ENCODE measurements at places on chromosomes 5 and 9.

DNA sequence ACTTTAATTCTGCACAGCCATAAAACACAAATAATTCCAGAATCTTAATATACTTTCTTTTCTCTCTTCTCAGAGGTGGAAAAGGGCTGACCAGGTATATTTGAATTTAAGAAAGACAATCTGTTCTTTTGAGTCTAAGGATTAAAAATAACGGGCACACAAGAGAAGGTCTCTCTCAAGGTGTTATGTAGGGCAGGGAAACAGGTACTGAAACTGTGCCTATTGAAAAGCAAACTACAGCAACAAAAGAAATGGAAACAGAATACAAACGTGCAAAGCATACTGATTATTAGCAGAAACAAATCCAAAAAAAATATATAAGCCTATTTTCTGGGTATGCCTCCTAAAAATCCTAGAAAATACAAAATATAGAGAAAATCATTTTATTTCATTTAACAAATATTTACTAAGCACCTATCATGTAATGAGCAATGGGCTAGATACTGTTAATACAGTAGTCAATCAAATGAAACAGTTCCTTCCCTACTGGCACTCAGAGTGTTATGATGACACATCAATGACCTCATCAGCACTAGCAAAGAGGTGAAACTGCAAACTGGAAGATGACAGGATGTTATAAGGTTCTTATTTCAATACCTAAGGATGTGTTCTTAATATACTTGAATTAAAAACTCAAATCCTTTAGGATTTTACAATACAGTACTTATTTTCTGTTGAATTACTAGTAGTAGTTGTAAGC, 87.7 kb downstream of the AUH start:
- no peak for DNase-seq

- DNase-seq, result no peak
Measured at GRCh38 chr5:54725391-54726280, 208.1 kb downstream of the SNX18 start.

DNA sequence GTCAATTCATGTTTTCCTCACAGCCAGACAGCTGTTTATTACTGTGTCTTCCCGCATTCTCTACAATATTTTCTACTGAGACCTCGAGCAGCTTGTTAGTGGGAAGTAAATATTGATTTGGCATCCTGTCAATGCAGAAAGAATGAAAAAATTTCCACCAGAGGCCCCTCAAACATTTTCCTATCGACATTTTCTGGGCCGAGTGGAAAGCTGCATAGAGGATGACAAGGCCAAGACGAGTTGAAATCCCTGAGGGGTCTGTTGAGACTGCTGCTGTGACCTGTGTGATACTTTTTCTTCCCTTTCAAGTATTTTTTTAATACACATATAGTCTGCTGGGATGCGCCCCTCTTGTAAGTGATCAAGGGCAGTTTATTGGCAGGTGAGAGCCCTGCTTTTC, 91.4 kb upstream of the SH3GL2 start:
- DNase-seq, result no peak

DNA sequence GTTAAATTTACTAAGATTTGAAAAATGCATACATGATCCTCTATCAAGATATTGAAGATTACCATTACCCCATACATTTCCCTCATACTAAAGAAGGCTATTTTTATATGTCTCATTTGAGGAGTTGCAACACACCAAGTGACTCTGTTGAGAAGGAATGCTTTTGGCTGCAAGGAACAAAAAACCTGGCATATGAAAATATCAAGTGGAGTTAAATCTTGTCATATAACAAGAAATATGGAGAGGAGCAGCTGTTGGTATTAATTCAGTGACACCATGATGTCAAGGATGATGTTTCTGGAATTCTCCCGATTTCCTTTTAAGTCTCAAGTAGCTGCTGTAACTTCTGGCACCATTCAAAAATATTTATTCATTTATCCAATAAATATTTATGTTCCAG, 193.8 kb downstream of the CSNK1G3 start:
- no peak for DNase-seq

- no peak for DNase-seq
Measured at GRCh38 chr9:120626512-120626911, 46.5 kb upstream of the CDK5RAP2 start.

DNA sequence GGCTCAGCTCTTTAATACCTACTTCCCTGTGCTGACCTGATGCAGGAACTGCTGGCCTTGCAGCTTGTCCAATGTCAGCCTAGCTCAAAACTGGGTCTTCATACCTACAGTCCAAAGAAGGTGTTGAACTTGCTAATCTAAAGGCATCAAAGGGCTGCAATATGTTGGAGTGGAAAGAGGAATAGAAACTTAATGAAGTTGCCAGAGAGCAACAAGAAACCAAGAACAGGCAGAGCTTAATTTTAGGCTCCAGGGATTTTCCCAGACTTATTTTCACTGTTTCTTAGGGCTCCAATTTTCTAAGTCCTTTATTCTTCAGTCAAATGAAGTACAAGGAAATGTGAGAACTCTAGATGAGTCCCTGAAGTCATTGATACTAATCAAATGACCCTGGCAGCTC, 17.6 kb upstream of the ERCC6L2 start:
- no peak for DNase-seq

GRCh38 chr9:31135567-31135966, 1248.9 kb upstream of the ACO1 start:
- no peak for DNase-seq

DNA sequence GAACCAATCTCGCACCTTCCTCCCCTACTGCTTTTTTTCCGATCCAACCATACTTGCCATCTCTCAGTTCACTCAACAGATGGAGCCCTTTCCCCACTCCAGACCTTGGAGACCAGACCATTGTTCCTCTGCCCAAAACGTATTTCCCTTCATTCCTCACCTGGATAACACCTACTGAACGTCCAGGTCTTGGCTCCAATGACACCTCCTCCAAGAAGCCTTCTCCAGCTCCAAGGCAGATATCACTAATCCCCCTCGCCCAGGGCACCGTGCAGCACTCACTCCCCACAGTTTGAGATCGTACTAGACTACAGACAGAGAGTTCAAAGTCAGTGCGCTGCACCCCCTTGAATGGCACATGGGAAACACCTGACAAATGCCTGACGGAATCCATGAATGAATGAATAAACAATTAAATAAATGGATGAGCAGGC, 47.1 kb upstream of the AKNA start:
- no peak for DNase-seq

- DNase-seq, result no peak
Measured at GRCh38 chr9:89362647-89363310, 44.5 kb downstream of the SECISBP2 start.

- no peak for DNase-seq
Measured at GRCh38 chr9:70256123-70256551, 2.6 kb upstream of the SMC5 start.

- DNase-seq, result no peak
Measured at GRCh38 chr5:157300564-157300963, 34.6 kb downstream of the CYFIP2 start.

- no peak for DNase-seq
Measured at GRCh38 chr5:89513299-89514044, 630.5 kb upstream of the MEF2C start.

GRCh38 chr9:127761491-127761956, 16.9 kb downstream of the SH2D3C start:
- no peak for DNase-seq

DNA sequence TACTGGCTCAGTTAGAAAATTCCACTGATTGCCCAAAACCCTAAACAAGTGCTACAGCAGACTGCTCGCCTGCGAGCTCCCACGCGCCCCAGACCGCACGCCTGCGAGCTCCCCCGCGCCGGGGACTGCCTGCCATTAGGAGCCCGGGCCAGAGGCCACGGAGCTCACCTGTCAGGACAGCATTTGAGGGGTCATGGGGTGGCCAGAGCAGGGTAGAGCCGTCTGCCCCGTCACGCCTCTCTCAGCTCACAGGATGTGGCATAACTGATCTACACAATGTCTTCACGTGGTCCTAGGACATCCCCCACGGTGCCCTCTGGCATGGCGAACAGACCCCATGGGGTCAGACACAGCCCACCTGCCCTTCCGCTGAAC, 29.1 kb upstream of the LRRC14B start:
- no peak for DNase-seq

DNA sequence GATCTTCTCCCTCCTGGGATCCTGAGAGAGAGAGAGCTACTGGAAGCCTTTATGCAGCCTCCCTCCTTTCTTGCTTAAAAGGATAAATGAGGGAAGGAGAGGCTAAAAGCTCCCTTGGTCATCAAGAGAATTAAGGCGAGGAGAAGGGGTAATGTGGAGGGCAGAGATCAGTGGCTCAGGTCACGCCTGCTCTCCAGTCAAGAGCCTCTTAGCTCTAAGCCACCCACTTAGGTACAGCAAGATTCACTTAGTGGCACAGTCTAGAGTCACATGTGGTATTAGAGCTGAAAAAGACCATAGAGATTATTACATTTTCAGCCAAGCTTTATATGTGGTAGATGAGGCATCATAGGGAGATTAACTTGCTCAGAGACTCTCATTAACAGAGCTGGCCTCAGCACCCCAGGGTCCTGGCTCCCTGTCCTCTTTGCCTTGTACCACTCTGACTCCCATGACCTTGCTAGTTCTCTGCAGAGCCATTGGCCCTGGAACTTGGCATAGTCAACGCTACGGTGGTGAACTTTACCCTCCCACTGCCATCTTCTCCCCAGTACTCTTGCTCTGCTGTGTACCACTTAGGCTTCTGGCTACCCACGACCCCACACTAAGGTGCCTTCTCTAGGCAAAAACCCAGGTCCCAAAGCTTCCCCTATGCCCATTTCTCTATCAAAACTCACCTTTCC, 37.6 kb downstream of the MFAP3 start:
- DNase-seq, result no peak

GRCh38 chr5:85453026-85453349, 1068.3 kb upstream of the EDIL3 start:
- no peak for DNase-seq

- no peak for DNase-seq
Measured at GRCh38 chr5:53109056-53109442, 508 bp downstream of the MOCS2 start.

DNA sequence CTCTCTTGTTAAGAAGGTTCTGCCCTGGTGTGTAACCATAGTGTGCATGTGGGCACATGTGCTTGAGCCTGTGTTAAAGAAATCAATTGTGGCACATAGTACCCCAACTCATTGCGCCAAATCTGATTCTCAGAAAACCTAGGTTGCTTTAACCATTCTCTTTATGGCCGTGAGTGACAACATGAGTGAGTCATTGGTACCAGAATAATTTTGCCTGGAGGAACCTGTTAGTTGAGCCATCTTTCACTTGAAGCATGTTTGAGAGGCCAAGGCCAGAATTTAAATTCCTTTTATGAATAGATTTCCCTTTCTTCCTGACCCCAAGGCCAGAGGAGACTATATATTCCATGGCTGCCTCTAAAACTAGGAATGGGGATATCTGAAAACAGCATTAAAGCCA, 35.2 kb upstream of the SLC36A2 start:
- no peak for DNase-seq

DNA sequence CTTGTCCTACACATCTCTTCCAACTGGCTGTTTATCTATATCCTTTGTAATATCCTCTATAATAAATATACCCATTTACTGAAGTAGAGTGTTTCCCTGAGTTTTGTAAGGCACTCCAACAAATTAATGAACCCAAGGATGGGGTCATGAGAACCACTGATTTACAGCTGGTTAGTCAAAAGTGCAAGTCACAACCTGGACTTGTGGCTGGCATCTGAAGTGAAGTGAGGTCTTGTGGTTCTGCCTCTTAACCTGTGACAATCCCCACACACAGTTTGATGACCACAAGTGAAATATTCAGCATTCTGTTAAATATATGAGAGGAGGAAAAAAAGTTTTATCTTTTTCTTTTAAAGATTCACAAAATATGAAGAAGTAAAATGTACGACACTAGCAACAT, 126.1 kb downstream of the NR2F1-AS1 start:
- DNase-seq, result no peak

DNA sequence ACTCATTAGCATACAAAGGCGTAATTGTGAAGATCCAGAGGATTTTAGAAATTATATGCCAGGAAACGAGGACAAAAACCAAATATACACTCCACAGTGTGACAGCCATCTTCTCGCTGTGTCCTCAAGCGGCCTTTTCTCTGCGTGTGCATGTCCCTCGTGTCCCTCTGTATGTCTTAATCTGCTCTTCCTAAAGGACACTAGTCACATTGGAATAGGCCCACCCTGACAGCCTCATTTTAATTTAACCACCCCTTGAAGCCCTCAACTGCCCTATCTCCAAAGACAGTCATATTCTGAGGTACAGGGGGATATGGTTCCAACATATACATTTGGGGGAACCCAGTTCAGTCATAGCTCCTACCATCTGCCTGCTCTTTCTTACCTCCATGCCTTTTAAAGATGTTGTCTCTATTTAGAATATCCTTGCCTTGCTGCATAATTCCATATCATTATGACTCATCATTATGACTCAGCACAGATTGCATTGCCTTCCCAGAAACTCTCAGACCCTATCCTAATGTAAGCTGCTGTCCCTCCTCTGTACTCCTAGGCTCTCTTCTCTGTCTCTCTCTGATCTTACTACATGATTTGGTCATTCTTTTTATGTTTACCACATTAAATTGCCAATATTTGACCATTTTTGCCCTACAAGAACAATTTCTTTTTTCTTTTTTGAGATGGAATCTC, 210.9 kb downstream of the AOPEP start:
- no peak for DNase-seq

- peak; percentile 77 for DNase-seq
Measured at GRCh38 chr9:89743573-89744254, 138.9 kb downstream of the GADD45G start.

DNA sequence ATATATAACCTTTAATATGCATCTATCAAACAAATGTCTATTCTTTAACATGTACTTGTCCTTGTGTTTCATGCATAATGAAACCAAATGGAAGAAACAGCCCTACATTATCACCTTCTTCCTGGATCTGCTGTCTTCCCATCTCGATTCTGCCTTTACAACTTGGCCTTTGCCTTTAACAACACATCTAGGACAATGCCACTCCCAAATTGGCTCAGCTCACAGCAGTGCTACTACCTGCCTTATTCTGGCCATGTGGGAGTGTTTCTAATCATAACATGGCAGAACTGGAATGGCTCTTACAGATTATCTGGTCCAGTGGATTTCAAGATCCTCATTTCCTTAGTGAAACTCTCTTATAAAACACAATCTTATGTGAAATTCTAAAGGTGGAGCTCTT, 176.5 kb downstream of the CARTPT start:
- DNase-seq, result no peak

DNA sequence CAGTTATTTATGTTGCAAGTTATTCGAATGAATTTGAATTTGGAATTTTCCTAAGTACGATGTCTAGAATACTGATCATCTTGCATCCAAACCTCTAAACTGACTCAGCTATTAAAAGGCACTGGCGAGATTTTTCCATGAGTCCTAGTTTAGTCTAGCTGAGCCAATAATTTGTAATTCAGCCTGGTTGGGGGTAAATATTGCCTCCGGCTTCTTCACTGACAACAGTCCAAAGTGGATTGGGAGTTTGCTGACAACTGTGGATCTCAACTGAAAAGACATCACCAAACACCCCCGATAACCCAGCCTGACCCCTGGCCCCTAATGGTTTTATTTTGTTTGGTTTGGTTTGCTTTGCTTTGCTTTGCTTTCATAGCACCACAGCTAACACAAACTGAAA, 189.8 kb upstream of the DAPK1 start:
- no peak for DNase-seq
